ENCODE measurements at places on chromosomes 12 and 14.

GRCh38 chr14:89266754-89267153, 150.3 kb downstream of the FOXN3 start:
- no peak for DNase-seq

GRCh38 chr12:31819427-31819826, 90.6 kb upstream of the AMN1 start:
- DNase-seq: no peak

GRCh38 chr14:23359167-23359626, 5.8 kb downstream of the EFS start:
- peak; percentile 44 for DNase-seq

GRCh38 chr12:16189849-16190248, 87.6 kb downstream of the SLC15A5 start:
- no peak for DNase-seq

- DNase-seq: no peak
These were observed 211.6 kb upstream of the SFSWAP start for GRCh38 chr12:131499160-131499863.

DNA sequence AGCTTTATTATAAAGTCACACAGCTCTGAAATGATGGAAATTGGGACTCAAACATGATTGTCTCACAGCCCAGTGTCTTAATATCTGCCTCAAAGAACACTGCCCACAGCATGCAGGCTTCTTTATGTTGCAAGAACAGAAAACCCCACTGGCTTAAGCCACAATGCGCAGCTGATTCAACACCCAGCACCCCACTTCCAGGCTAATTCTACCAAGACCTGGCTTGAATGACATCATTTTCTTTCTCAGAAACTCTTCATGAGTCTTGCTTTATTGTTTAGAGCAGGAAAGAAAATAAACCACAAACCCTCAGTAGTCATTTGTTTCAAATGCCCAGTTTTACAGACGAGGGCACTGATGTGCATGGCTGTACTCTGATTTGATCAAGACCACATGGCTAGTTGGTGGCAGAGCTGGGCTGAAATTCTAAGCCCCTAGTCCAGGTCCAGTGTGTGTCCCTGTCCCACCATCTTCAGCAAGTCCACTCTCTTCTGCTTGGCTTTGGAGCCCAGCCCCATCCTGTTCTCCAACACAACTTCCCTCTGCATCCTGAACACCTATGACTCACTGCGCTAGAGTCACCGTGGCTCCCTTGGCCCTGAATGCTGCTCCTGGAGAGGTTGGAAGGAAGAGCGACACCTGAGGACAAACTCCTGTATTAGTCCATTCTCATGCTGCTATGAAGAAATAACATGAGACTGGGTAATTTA, 50.3 kb upstream of the SRSF5 start:
- DNase-seq: no peak

- no peak for DNase-seq
These were observed 3.4 kb downstream of the PPTC7 start for GRCh38 chr12:110579535-110580253.

- DNase-seq: no peak
These were observed 66.8 kb downstream of the ARL6IP4 start for GRCh38 chr12:123047289-123047688.

GRCh38 chr14:24612196-24612595, 2.7 kb upstream of the GZMH start:
- DNase-seq: no peak

DNA sequence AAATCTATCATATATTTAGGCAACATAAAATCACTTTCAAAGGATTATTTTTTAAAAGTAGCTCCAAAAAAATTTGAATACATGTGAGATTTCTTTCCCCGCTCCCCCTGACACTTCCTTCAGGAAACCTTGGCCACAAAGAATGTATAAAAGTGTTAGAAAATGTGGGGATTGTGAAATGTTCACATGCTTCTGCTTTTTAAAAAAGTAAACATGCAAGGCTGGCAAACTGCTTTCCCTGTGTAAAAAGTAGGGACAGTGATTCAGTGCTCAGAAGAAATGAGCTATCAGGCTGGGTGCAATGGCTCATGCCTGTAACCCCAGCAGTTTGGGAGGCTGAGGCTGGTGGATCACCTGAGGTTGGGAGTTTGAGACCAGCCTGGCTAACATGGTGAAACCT, 26.6 kb downstream of the MBIP start:
- DNase-seq: no peak

- no peak for DNase-seq
These were observed 78.6 kb downstream of the CCDC59 start for GRCh38 chr12:82279536-82280058.

- DNase-seq: no peak
These were observed 65.2 kb upstream of the MANSC4 start for GRCh38 chr12:27845187-27845586.

GRCh38 chr14:79415726-79416125, 795.6 kb downstream of the DIO2 start:
- no peak for DNase-seq

- no peak for DNase-seq
These were observed 49.8 kb downstream of the RIN3 start for GRCh38 chr14:92563359-92563758.

GRCh38 chr12:29146196-29146595, 2.9 kb upstream of the FAR2 start:
- no peak for DNase-seq

GRCh38 chr12:124222368-124223245, 72.3 kb upstream of the RFLNA start:
- DNase-seq: no peak

DNA sequence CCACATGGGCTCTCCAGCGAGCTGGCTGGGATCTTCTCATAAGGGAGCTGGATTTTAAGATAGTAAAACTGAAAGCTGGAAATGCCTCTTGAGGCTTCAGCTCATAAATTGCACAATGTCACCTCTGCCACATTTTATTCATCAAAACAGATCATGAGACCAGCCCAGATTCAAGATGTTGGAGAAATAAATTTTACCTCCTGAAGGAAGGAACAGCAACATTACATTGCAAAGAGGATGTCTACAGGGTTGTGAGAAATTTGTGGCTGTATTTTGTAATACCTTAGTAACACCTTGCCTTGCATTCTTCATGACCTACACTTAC, 43.1 kb upstream of the KRR1 start:
- DNase-seq: no peak

DNA sequence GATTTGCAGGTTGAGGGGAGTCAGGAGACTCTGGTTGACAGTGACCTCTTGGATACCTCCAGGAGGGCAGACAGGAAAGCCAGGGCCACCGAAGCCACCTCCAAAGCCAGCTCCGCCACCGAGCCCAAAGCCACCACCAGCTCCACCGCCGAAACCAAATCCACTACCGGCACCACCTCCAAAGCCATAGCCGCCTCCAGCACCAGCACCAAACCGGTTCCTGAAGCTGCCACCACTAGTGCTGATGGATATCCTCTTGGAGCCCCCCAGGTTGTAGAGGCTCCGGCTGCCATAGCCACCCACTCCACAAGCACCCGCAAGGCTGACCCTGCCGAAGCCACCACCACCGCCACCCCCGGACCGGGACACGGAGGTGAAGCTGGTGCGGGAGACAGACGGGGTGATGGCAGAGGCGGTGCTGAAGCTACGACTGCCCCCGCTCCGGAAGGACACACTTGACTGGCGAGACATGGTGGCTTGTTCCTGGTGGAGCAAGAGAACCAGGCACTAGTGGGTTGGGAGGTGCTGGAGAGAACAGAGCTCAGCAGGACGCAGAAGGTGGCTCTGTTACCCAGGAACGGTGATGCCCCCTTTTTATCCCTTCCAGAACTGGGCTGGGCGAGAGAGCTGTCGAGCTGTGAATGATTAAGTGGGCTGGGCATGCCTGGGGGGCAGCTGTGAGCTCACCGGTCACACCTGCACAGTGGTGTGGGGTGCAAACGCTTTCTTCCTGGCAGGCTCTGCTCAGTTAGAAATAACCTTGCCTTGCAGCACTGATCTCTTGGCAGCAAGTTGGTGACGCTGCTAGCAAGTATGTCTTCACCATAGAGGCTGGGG, at the start of gene KRT5:
Gene KRT5 (minus strand): TSS at position 569 of the 837 bp plus-strand sequence. CDS start 98 bp downstream, at position 471.
- DNase-seq: no peak

DNA sequence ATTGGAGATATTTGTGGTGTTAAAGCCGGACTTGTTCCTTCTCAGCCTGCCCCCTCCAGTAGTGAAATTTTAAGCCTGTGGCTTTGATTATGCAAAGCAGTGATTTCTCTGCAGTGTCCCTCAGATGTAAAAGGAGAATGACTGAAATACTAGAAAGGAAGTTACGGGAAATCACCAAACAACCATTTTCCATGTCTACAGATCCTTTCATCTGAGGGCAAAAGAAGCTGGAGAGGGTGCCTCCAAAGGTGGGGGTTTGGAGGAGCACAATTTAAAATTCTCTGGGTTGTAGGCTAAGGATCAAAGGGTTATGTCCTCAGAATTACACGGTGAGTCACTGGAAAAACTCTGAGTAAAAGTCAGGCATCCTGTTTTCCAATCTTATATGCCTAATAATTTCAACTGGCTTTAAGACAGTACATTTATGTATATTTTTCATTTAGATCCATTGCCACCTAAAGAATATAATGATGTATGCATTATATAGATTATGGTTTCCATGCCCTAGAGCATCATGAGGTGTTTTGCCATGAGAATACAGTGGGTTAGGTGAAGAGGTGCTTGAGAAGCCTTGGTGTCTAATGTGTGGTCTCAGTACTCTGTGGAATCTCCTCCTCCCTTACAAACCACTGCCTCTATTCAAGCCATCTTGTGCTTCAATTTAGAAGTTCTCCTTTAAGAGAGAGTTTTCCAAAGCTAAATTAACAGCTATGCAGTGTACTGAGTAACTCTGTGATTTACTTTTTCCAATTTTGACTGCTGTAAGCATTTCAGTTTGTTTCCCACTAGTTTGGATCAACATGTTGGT, 362.1 kb downstream of the RAD51B start:
- no peak for DNase-seq

- peak; percentile 78 for DNase-seq
These were observed 51.4 kb downstream of the WASHC3 start for GRCh38 chr12:102010265-102010994.

GRCh38 chr14:82562881-82563280, 1029.2 kb upstream of the SEL1L start:
- no peak for DNase-seq

DNA sequence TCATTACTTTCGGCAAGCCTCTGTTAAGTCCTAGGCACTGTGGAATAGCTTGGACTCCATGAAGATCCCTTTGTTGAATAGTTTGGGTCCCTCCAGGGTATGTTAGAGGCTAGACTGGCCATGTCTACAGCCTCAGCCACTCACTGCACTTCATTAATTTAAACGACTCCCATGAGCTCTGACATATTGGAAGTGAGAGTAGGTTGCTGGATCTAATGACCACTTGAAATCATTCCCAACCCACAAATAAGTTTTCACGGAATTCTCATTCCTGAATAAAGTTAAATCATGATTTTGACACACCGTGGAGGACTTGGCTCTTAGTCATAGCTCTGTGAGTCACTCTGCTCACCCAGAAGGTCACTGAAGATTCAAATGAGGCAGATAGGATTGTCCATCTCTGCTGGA, 21.4 kb upstream of the APPL2 start:
- DNase-seq: no peak

GRCh38 chr12:65817866-65818265, 6.4 kb upstream of the HMGA2 start:
- DNase-seq: no peak

- DNase-seq: no peak
These were observed 13.0 kb downstream of the PARP2 start for GRCh38 chr14:20356422-20356821.

- no peak for DNase-seq
These were observed 442.5 kb downstream of the NRXN3 start for GRCh38 chr14:78612666-78613065.

DNA sequence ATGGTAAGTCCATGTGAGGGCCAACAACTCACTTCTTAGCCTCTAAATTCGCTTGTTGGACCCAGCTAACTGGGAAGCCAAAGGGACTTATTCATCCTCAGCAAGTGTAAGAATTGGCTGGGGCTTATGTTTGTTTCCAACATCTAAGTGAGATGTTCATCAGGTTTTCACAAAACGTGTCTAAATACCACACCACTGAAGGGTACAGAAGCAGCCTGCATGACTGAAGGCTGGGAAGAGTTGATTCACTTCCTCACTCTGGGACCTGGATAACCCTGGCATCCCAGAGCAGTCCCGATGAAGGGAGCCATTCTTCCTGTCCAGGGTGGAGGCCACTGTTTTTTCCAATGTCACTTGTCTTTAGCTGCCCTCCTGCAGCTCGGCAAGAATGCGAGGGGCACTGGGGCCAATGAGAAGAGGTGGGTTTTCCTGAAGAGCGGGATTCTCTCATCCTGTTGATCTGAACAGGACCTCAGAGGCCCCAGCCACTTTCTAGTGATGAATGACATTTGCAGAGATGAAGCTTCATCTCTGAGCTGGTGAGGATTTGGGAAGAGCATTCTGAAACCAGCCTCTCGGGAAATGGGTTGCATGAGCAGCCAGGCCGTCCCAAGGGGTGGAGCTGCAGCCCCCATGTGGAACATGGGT, 12.2 kb upstream of the COL2A1 start:
- no peak for DNase-seq

- DNase-seq: no peak
These were observed 42.4 kb downstream of the RNF34 start for GRCh38 chr12:121442028-121442948.
